LNCaP clone FGC (cell line): ENCODE measurements at places on chromosomes 4 and X.
A peak's percentile ranks its signal among the peaks of the same experiment; 100 is the strongest.

DNA sequence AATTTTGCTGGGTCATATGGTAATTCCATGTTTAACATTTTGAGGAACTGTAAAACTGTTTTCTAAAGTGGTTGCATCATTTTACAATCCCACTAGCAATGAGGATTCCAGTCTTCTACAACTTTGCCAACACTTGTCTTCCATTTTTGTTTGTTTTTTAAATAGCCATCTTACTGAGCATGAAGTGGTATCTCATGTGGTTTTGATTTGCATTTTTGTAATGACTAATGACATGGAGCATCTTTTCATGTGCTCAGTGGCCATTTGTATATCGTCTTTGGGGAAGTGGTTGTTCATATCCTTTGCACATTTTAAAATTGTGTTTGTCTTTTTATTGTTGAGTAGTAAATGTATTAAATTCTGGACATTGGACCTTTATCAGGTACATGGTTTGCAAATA lies 94.7 kb downstream of the TMEM131L start:
- no peak for DNase-seq

- DNase-seq = no peak
Observed at GRCh38 chrX:41442824-41443550, 4.2 kb upstream of the NYX start.

- no peak for DNase-seq
Observed at GRCh38 chr4:163755013-163755412, 260.5 kb downstream of the TMA16 start.

DNA sequence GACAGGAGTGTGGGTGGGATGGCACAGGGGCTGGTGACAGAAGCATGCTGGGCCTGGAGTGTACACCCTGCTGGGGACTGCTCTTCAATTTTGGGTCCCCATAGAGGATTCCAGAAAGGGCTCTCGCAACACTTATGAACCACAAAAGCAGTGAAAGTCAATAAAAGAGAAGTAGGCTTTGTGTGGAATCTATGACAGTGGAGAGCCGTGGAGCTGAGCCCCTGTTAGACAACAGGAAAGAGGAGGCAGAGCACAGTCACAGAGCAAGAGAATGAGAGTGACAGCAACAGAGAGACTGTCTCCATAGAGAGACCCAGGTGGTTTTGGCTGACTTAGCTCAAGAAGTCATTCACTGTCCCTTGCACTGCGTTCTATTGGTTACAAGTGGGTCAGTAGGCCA lies 135.1 kb upstream of the ATP6AP2 start:
- no peak for DNase-seq

DNA sequence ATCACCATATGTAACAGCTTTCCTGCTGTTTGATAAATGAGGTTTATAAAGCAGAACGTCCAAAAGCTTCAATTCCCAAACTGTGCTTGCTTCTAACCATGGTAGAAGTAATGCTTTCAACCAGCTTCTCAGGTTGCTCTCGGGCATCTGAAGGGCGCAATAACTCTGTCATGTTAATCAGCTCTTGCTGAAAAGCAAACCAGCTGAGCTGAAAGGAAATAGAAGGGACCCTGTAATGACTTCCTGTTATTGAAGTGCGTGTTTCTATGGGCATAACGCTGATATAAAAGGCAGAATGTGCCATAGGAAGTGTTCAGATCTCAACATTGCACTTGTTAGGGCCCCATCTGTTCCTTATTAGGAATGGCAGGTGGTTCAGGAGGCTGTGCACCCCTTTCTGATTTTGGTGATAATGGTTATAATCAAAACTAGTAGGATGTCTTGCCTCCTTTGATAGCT lies 21.2 kb downstream of the HERC3 start:
- DNase-seq = no peak

DNA sequence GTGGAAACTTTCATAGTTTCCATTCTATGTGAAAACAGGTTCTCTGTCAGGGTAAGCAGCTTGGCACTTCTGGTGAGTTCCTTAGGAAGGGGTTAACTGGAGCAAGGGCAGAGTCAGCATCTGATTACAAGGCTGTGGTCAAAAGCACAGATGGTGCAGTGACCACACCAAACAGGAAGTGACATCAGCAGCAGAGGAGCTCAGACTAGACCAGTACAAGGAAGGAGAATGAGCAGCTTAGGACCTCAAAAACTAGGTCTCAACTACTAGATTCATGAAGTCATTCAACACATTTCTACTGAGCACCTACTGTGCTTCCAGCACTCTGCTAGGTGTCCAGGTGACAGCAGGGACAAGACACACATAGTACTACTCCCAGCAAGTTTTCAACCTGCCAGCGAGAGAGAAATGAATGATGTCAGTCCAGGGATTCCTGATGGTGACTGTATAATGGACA lies 130.2 kb downstream of the AMELX start:
- DNase-seq = peak; percentile 38

- no peak for DNase-seq
Observed at GRCh38 chr4:177374966-177375365, 65.3 kb downstream of the NEIL3 start.

DNA sequence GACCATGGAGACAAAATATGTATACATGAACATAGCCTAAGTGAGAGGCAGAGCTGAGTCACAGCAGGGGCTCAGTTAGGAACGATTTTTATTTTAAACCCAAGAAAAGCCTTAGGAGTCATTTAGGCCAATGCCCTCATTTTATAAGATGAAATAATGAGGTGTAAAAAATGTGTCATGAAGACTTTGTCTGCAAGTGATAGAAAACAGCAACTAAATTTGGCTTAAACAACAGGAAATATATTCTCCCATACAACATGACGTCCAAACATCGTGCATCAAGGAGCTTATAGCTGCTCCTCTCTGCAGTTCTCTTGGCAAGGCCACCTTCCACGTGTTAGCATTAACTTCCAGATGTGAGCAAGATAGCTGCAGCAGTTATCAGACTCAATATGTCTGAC lies 16.8 kb downstream of the SCFD2 start:
- DNase-seq = no peak

GRCh38 chr4:68433582-68433981 lies 13.7 kb upstream of the TMPRSS11E start:
- DNase-seq = no peak

- DNase-seq = no peak
Observed at GRCh38 chr4:165663411-165663810, 209.6 kb upstream of the TLL1 start.

DNA sequence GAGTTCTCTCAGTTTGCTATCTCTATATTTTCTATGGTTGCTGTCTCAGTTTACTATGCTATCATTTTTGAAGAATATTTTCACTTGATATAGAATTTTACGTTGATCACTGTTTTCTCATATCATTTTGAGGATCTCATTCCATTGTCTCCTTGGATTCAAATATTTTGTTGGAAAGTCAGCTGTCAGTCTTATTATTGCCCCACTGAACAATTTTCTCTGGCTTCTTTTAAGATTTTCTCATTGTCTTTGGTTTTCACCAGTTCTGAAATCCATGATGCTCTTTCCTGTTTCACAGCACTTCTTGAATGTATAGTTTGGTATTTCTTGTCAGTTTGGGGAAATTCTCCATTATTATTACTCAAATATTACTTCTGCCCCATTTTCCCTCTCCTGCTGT lies 81.1 kb downstream of the ENPP6 start:
- DNase-seq = no peak

DNA sequence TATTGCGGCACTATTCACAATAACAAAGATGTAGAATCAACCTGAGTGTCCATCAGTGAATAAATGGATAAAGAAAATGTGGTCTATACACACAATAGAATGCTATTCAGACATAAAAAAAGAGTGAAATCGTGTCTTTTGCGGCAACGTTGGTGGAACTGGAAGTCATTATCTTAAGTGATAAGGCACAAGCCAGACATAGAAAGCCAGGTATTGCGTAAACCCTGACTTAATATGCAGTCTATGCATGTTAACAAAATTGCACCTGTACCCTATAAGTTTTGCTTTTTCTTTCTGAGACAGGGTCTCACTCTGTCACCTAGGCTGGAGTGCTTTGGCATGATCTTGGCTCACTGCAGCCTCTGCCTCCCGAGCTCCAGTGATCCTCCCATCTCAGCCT lies 28.6 kb downstream of the KIAA0232 start:
- no peak for DNase-seq

- DNase-seq = no peak
Observed at GRCh38 chr4:5755679-5756078, 44.7 kb downstream of the EVC start.

DNA sequence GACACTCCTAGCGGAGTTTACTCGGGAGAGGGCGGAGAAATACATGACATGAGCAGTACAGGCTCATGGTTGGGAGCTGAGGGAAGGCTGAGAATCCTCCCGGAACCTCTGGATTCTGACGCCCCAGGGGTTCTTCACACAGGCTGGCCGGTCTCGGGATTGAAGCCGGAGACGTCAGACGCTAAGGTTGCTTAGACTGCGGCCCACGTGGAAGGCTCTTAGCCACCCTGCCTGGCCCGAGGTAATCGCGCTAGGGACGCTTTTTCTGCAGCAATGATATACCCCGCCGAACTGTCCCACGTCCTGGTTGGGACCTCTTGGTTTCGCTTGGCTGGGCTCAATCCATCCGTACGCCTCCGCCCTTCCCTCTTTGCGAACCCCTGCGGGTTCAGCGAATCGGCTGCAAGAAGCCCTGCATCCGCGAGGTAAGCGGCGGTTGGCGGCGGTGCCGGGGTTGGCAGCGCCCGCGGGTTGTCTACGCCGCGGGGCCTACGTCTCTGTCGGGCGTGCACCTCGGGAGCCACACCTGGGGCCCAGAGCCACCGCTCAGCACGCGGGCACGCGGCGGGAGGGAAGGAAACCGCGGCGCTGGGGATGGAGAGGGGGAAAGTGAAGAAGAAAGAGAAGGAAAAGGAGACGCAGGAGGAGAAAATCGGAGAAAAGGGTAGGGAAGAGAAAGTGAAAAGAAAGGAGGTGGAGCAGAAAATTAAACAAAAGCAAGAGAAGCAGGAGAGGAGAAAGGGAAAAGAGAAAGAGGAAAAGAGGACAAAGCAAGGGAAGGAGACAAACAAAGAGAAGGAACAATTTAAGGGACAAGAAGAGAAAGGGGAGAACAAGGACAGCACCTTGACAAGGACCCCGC lies at the start of gene ARL9:
Gene ARL9, plus strand, starts transcription at position 523 of the 862 bp plus-strand sequence. Its CDS starts 72 bp downstream, at position 595.
- DNase-seq = no peak

DNA sequence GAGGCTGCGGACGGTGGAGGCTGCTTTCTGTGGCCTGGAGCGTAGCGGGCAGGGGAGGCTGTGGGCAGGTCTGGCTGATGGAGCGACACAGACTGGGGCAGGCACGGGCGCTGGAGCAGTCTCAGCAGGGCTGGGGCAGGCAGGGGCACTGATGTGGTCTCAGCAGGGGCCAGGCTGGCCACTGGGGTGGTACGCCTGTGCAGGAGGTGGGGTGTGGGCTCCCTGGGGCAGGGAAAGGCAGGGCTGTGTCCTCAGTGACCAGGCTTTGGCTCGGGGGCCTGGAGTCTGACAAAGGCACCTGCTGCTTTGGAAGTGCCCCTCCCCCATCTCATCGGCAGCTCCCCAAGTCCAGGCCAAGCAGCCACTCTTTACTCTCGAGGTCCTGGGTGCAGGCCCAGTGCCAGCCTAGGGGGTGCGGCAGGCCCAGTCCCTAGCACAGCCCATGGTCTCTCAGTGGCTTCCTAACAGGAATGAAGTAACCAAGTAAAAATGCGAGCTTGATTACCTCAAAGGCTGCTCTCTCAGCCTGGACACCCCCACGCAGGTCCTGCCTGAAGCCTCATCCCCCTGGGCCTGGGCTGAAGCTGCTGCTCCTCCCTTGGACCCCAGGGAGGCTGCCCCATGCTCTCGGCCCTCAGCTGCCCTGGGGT lies 55.5 kb downstream of the ADRA2C start:
- no peak for DNase-seq

DNA sequence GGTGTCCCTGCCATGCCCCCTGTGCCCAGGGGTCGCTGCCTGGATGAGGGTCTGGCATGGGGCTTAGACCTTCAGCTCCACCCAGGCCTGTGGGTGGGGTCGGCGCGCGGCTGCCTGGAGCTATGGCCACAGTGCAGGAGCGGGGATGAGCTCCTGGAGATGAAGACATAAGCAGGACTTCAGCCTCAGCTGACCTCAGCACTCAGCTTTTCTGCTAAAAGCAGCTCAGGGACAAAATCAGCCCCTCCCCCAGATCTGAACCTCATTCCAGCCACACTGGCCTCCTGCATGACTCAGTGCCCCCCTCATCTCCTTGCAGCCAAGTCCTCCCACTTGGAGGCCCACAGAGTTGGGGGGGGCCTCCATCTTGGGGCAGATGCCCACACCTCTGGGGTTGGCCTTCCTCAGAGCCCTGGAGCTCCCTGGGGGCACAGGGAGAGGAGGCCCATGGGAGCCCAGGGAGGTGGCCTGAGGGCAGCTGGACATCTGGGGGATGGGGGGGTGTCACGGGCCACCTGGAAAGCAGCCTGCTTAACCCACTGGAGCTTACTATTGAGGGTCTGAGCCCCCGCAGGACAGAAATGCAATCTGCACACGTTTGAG lies 19.4 kb upstream of the CPLX1 start:
- no peak for DNase-seq

GRCh38 chrX:41686788-41687187 lies 2.0 kb upstream of the GPR34 start:
- DNase-seq = no peak

GRCh38 chr4:37982736-37983135 lies 22.5 kb downstream of the PTTG2 start:
- DNase-seq = no peak

GRCh38 chrX:129721414-129721813 lies 17.4 kb upstream of the XPNPEP2 start:
- no peak for DNase-seq

GRCh38 chr4:82382751-82383150 lies 9.0 kb upstream of the HNRNPD start:
- no peak for DNase-seq

- no peak for DNase-seq
Observed at GRCh38 chr4:97998203-97998602, 145.1 kb downstream of the STPG2 start.

GRCh38 chr4:90621080-90621479 lies 493.9 kb downstream of the CCSER1 start:
- DNase-seq = no peak

DNA sequence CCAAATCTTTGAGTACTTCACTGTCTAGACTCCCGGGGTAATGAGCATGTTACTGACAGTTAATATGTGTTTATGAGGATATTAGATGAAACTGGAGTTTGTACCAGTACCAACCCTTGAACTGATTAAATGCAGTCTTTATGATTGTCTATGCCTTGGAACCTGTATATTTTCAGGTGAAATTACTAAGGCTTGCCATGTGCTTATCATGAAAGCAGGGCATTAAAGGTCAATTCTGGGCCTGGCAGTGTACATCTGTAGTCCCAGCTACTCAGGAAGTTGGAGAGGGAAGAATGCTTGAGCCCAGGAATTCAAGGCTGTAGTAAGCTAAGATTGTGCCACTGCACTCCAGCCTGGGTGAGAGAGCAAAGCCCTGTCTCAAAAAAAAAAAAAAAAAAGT lies 27.6 kb downstream of the PHEX start:
- no peak for DNase-seq

- DNase-seq = no peak
Observed at GRCh38 chrX:78693012-78693411, 33.9 kb upstream of the RTL3 start.
